ENCODE measurements at places on chromosomes 4 and X.

GRCh38 chr4:1793496-1793840 lies 375 bp downstream of the FGFR3 start:
- DNase-seq = no peak

DNA sequence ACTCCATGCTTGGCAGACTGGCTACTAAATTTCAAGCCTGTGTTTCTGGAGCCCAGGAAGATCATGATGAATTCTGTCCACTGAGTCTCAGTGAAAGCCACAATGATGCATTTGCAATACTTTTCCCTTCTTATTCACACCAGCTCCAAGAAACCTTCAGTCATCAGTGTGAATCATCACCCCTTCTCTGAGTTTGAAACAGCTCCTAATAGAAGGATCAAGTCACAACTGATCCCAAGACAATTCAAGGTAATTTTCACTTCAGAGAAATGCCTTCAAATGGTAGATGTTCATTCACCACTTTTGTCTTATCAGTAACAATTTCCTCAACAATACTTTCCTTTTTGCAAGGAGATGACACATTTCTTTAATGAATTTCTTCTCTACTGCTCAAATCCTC lies 257.4 kb downstream of the NLGN4X start:
- DNase-seq = no peak

DNA sequence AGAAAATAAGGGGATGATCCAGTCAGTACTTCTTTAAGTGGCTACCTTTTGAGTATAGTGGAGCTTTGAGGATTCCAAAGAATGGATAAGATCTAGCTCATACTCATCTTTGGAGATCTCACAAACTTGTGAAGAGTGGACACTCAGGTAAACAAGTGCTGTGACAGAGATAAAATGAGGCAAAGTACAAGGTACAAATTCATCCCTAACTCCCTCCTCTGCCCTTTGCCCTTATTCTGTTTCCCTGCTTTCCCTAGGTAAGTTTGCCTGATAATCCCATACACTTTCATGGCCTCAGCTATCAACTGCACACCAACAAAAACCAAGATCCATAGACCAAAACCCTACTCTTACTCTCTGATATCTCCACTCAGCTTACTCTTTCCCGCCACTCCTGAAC lies 16.4 kb upstream of the CPEB2 start:
- DNase-seq = no peak

GRCh38 chr4:67020438-67020797 lies 524.9 kb downstream of the CENPC start:
- DNase-seq = peak; percentile 43

DNA sequence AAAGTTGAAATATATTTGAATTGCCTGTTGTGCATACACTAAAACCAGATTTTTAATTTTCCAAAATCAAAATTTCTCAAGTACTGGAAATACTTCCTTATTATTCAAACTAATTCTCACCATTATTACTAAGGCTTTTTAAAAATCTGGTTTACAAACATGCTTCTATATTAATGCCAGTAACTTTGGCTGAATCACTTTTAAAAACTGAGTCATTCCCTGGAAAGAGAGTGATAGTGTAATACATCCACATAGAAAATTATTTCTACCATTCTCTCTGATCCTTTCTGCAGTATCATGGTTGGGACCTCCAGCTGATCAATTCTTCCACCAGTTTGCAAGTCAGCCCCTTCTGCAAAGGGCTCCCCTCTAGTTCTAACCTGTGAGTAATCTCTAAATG lies 165.3 kb upstream of the FAM241A start:
- DNase-seq = no peak

DNA sequence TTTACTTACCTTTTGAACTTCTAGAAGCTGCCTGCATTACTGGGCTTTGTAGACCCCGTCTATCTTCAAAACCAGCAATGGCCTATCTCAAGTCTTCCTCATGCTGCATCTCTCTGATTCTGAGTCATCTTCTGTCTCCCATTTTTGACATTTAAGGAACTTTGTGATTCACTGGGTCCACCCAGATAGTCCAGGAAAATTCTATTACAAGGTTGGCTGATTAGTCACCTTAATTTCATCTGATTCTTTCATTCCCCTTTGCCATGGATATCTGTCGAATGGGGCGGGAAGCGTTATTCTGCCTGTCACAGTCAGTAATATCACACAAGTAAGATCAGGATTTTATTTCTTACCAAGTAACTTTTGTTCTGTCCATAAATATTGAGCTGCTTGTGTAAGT lies 618.0 kb downstream of the CCSER1 start:
- peak; percentile 8 for DNase-seq

- peak; percentile 57 for DNase-seq
Measured at GRCh38 chr4:124025428-124025827, 628.8 kb downstream of the SPRY1 start.

DNA sequence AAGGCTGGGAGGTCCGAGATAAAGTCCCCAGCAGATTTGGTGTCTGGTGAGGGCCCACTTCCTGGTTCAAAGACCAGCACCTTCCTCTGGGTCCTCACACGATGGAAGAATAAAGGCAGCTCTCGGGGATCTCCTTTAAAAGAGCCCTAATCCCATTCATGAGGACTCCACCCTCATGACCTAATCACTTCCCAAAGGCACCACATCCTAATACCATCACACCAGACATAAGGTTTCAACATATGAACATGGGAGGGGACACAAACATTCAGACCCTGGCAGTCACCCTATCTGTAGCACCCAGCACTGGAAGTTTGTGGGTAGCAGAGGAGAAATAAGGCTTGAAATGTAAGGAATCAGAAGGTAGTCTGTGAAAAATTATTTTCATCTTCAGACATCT lies 112.9 kb upstream of the NOCT start:
- no peak for DNase-seq

DNA sequence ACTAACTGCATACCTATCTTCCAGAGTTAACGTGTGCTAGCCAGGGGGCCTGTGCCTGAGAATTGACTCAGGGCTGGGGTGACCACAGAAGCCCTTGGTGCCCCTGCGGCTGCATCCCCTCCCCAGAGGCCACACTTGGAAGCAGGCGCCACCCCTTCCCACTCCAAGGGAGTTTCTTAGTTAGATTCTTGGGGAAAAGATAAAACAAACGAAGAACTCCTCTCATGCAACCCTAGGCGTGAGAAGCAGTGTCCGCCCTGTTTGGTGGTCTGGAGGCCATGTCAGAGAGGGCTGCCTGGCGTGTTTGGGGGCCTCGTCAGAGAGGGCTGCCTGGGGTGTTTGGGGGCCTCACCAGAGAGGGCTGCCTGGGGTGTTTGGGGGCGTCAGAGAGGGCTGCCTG lies 50.3 kb upstream of the HGFAC start:
- no peak for DNase-seq

- DNase-seq = no peak
Measured at GRCh38 chrX:53279296-53280237, 1.8 kb downstream of the IQSEC2 start.

DNA sequence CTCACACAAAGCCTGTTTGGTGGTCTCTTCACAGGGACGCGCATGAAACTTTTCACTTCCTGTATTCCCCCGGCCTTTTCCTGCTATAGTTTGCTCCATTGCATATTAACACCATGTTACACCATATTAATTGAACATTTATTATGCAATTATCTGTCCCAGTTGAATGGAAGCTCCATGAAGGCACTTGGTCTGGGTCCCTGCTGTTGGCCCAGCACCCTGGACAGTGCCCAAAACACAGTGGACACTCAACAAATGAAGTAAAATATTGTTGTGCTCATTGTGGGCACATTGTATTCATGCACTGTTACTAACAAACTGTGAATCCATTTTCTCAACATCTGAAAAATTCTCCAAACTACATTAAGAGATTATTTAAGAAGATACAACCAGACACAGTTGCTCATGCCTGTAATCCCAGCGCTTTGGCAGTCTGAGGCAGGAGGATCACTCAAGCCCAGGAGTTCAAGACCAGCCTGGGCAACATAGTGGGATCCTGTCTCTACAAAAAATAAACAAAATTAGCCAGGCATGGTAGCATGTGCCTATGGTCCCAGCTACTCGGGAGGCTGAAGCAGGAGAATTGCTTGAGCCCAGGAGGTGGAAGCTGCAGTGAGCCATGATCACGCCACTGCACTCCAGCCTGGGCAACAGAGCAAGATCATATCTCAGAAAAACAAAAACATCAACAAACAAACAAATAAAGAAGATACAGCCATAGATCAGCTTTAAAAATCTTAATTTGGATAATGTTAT lies 292.7 kb upstream of the TENM3 start:
- DNase-seq = no peak

- DNase-seq = no peak
Measured at GRCh38 chr4:106978046-106978774, 57.9 kb downstream of the DKK2 start.

- DNase-seq = no peak
Measured at GRCh38 chr4:103197765-103198110, 405 bp downstream of the CENPE start.

- no peak for DNase-seq
Measured at GRCh38 chr4:174401471-174402130, 117.9 kb downstream of the CEP44 start.

DNA sequence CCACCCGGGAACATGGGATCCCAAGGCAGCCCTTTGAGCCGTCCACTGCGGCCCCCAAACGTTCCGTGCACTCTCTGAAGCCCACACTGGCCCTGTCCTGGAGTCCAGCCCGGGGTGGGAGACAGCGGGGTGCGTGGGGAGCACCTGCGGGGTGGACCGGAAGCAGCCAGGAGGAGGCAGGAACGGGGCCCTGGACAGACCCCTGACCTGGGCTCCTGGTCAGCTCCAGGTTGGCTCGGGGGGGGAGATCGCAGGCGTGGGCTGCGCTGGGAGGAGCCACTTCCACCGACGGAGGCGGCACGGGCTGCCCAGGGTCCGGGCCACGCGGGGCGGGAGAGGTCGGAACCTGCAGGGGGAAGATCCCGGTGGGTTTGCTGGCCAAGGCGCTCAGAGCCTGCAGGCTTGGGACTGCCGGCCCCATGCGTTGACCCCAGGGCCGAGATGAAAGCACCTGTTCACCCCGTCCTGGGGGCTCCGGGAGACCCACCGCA lies 5.7 kb upstream of the PLCXD1 start:
- DNase-seq = no peak

- peak; percentile 41 for DNase-seq
Measured at GRCh38 chrX:12548746-12549145, 242.5 kb upstream of the PRPS2 start.

- DNase-seq = no peak
Measured at GRCh38 chr4:90943311-90943710, 816.1 kb downstream of the CCSER1 start.

GRCh38 chr4:3461515-3462291 lies 1.4 kb upstream of the DOK7 start:
- DNase-seq = peak; percentile 92

DNA sequence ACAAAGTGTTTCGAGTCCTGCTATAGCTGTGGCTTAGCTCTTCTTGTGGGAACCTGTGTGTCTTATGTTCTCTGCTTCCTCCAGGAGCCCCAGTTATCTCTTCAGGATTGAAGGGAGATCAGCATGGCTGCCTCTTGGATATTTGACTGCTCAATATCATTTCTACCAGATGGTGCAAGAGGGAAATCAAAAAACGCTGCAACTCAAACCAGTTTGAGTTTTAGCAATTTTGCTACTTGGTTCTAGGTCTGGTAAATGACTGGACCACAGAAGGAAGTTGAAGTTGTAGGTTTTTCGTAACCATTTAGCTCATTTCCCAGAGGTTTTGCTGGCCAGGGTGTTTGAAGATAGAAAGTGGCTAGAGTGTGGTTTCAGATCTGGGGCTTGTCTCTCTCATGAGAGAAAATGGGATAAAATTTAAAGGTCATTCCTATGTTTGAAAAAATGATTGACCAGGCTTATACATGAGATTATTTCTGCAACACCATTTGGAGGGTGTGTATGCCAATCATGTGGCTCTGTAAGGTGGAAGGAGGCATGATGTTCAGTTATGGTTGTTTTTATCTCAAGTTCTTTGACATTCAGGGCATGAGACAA lies 210.4 kb downstream of the SPRY1 start:
- no peak for DNase-seq

DNA sequence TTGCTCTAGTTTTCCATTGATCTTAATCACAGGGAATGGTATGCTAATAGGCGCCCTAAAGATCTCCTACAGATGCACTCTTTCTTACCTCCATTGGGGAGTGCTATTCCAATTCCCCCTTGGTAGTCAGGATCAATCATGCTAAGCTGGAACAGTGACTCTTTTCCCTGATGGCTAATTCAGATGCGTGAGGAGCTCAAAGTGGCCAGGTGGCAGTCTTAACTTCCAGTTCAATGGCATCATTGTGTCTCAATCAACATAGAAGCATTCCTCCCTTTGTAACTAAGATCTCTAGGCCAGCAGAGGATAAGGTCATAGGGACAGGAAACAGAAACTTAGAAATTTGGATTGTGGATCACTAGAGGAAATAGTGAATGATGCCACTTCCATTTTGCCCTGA lies 216.8 kb downstream of the GRID2 start:
- no peak for DNase-seq

- no peak for DNase-seq
Measured at GRCh38 chr4:45910511-45910910, 213.3 kb downstream of the GABRG1 start.

DNA sequence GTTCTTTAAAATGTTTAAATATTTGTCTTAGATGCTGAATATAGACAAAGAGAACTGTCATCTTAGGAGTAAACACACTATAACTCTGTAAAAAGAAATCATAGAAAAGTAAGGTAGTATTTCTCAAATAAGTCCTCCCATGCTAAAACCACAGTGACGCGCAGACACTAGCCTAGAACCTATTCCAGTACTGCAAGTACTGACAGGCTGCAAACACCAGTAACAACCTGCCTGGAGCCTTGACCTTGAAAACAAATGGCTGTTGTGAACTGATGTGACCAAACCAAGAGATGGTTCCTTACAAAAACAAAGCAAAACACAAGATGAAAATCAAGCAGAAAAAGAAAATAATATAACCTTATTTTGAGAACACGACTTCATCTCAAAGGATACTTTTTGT lies 8.5 kb downstream of the TIFA start:
- peak; percentile 4 for DNase-seq

GRCh38 chr4:128682942-128683666 lies 126.4 kb upstream of the JADE1 start:
- DNase-seq = no peak

- DNase-seq = no peak
Measured at GRCh38 chr4:3462321-3462789, 751 bp upstream of the DOK7 start.

- no peak for DNase-seq
Measured at GRCh38 chr4:90889171-90889570, 762.0 kb downstream of the CCSER1 start.

GRCh38 chr4:48127231-48127630 lies 6.8 kb downstream of the TXK start:
- no peak for DNase-seq

DNA sequence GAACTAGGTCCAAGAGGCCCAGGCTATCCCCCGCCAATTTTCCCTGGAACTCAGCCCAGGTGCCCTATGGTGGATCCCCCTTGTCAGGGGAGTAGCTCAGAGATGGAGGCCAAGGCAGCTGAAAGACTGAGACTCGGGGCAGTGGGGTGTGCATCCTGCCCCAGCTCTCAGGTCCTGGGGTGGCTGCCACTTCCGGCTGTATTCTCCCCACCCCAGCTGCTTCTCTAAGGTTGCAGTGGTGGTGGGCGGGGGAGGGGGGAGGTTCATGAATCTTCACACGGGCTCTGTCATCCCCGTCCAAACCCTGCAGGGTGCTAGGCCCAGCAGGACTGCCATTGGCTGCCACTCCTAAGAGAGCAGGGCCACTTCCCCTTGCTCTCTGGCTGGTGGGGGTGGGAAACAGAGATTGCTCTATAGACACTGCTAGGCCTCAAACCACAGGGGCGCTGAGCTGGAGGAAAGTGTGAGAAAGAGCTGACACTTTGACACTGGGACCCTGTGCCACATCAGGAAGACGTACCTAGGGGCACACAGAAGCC lies 1.5 kb downstream of the SASH3 start:
- no peak for DNase-seq
